AG10803 (cell line): ENCODE measurements at places on chromosomes 6 and 20.

- no peak for DNase-seq
These were observed 60.8 kb downstream of the TGM2 start for GRCh38 chr20:38104285-38104684.

DNA sequence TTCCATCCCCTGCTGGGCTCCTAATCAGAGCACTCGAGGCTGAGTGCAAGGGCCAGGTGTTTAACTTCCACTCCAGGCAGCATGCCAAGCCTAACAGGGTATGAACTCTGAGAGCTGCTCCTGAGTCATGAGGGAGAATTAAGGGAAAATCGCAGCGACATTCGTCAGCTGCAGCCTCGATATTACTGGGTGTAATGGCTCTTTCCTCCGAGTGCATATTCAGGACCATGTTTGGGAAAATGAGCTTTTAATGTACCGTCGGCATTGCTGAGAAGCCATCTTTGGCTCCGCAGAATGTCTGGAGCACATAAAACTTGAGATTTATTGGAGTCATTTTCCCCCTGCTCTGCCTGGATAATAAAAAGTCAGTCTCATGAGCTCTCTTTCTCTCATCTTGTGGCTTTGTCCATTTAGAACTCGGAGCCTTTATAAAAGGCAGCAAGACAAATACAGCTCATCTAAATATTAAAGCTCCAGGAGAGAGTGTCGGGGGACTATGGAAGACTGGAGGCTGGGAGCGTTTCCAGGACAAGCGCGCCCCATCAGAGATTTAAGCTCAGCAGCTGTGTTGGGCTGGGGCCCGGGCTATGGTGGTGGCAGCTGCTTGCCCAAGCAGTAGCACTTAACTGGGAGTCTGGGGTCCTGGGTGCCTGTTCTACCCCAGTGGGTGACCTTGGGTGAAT, 103.7 kb downstream of the TOX2 start:
- peak; percentile 79 for DNase-seq

- DNase-seq, result no peak
These were observed 641.1 kb downstream of the RNF144B start for GRCh38 chr6:19028201-19028600.

- DNase-seq, result no peak
These were observed 43.9 kb upstream of the NOL4L start for GRCh38 chr20:32628960-32629530.

GRCh38 chr20:25313593-25313992, 65.7 kb downstream of the PYGB start:
- no peak for DNase-seq

DNA sequence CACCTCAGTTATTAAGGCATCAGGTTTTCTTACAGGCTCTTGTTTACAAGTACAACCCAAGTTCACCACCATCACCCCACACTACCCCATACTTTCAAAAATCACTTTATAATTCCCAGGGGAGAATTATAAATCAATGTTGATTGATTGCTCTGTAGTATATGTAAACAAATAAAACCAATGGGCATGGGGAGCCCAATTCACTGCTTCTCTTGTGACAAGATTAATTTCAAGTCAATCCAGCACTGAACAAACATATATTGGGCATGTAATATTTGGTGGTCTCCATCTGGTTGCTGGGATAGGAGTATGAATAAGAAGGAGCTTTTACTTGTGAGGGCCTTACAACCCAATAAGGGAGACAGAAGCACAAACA, 95.8 kb downstream of the CLVS2 start:
- no peak for DNase-seq

GRCh38 chr6:25142506-25142905, 136.7 kb upstream of the CARMIL1 start:
- peak; percentile 3 for DNase-seq

DNA sequence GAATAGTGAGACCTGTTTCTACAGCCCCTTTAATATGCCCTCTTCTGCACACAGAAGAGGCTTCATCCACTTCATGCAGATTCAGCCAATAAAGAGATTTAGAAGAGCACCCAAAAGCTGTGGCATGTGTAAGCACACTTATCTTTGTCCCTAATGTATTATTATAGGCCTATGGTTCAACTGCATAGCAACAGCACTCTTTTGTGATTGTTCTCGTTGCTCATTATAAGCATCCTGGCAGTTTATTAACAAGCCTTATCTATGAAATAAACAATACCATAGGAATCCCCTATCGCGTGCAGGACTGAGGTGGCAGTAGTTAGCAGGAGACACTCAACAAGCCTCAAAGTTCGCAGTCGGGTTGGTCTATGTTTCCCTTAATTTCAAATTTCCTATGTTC, 138.5 kb upstream of the BEND6 start:
- no peak for DNase-seq

DNA sequence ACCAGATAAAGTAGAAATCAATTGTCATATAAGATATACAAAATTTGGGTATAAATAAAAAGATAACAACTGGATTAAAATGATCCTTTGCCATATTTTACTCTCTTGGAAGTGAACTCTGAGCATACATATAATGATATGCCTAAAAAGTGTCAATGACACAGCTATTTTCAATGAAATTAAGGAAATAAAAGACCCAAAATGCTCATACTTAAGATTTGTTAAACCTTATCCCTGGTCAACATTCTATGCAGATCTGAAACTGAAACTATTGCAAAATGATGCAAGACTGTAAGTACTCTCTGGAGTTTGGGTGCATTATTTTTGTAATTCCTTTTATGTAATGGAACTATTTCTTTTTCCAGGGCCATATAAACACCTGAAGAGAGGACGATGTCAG, 119.0 kb upstream of the SGK1 start:
- DNase-seq, result peak; percentile 41

DNA sequence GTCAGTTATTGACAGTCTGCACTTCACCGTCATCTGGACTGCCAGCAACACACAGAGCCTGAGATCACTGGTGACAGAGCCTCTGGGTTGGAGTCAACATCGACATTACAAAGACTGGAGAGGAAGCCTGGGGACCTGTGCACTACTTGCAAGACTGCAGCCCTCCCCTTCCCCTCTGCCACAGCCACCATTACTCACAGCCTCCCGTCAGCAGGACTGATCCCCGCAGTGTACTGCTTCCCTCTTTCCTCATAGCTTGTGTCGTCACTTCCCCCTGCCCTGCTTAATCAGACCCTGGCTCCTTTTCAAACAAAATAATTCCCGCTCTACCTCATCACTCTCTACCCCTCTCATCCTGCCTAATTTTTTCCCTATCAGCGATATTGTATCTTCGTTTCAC, 235.5 kb upstream of the KCNQ5 start:
- peak; percentile 3 for DNase-seq

DNA sequence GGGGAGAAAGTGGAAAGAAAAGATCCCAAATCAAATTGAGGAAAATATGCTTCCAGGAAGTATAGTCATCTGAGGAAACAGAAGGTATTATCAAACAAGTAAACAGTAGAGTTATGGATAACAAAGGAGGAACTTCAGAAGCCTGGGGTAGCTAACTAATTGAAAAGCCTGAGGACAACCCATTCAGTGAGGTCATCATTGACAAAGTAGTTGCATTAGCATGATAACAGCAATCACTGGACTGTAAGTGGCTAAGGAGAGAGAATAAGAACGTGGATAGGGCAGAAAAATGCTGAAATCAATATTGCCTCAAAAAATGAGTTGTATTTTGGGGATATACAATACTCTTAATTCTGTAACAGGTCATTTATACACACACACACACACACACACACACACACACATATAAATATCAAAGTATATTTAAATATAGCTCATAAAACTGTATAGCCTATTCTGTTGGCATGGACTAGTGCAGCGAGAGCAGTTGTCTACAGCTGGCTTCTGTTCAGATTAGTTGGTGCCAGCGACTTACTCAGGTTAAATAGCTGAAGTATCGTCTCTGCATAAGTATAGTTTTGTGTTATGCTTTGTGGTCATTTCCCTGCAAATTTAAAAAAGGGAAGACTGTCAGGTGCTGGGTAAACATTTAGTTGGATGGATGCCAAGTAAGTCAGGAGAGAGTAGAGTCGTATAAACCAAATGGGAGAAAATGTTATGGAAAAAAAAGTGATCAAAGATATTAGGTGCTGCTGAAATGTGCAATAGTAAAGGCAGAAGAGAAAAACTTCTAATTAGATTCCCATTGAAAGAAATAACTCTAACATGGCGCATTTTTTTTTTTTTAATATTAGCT, 33.8 kb upstream of the CTAGE9 start:
- DNase-seq, result no peak

DNA sequence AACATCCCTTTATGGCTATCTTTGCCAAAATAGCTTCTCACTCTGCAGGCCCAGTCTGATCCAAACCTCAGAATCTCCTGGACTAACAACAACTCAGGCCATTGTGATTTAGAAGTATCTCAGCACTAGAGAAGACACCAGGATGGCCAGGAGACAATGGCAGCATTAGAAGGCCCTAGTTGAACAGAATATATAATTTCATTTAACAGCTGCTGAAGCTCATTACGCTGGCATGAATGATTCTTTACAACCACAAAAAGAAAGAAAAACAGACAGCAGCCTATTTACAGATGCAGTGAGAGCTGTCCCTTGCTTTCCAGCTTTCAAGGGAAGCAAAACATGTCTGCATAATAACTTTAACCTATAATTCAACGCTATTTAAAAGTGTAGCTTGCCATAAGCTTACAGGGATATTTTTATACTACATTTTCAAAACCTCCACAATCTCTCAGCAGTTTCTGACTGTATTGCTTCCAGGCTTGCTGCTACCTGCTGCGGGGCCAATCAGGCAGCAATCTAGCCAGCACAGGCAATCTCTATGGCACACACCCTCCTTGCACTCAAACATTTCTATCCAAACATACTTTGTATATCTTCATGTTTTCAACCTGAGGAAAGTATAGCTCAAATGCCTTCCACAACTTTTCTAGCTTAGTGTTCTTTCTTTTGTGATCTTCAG, 107.3 kb downstream of the OGFRL1 start:
- no peak for DNase-seq

DNA sequence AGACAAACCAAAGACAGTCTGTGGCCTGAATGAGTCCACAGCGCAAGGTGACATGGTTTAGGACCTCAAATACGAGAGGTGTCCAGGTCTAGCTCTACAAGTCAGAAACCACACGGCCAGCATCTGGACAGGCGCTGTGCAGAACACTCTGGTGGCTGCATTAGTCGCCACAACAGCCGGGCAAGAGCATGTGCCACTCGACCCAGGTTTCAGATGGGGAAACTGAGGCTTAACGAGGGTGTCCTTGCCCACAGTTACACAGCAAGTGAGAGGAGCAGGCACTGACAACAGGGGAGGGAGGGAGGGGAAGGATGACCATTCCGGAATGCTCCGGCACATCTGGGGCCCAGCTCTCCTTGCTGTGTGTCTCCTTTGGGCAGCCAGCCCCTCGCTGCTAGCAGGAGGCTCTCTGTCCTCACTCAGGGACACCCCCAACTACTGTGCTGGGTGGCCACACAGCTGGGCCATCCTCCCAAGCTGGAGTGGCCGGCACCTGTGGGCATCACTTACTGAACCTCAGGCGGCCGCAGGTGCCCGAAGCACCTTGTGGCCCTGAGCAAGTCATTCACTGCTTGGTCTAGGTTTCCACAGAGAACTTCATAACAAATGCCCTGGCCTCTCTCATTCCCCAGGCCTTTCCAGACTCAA, 6.6 kb downstream of the DLL1 start:
- no peak for DNase-seq

DNA sequence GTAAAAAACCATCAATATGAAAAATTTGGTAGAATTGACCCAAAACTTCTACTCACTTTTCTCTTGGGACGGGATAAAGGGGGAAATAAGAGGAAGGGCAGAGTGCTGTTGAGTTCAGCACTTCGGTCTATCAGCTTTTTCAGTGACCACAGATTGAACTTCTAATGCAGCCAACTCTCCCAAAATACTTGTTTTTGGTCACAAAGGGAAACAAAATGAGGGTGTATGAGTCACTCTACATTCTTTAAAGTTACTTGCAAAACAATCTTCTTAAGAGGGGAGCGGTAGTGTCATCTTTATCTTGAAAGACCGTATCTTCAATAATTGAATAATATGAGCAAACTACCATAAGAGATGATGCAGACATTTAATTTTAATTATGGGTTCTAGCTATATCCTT, 661.3 kb downstream of the CD109 start:
- DNase-seq, result peak; percentile 60

DNA sequence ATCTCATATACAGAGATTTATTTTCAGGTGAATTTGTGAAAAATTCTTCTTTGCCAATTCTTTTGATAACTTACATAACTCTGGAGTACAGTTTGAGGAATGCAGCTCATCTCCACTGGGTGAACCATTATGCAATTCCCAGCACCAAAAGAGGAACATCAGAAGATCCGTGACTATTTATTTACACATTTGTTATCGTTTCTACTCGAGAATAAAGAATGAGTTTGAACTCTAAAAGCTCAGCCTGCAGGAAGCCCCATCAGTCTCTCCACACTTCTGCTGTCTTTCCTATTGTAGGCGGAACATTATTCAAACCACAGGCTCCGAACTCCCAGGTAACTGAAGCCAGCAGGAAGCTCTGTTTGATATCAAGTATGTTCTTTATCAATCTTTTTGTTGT, 95.9 kb upstream of the IFNGR1 start:
- peak; percentile 11 for DNase-seq

DNA sequence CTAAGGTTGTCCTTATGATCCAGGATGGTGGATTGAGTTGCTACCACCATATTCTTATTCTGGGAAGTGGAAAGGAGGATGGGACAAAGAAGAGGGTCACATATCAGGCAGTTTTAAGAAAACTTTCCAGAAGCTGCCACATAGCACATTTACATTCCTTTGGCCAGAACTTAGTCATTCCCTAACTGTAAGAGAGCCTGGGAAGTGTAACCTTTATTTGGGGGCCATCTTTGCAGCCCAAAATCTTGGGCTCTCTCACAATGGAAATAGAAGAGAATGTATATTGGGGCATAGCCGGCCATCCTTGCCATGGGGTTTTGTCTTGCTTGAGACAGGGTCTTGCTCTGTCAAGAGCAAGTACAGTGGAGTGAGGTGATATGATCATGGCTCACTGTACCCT, 8.4 kb downstream of the ZNF341 start:
- DNase-seq, result no peak

GRCh38 chr20:33373735-33374605, 27.3 kb downstream of the CDK5RAP1 start:
- DNase-seq, result peak; percentile 73

DNA sequence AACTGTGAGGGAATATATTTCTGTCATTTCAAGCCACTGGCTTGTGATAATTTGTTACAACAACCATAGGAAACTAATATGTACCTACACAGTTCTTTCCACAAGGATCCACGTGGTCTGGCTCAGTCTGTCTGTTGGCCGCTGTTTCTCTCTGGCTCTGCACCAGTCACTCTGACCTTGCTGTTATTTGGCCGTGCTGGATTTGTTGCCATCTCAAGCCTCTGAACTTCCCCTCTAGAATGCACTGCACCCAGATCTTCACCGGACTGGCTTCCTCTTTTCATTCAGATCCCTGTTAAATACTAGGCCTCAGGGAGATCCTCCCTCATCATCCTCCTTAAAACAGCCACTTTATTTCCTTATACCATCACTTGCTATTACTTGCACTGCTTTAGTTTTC, 446.8 kb downstream of the TFAP2B start:
- no peak for DNase-seq

DNA sequence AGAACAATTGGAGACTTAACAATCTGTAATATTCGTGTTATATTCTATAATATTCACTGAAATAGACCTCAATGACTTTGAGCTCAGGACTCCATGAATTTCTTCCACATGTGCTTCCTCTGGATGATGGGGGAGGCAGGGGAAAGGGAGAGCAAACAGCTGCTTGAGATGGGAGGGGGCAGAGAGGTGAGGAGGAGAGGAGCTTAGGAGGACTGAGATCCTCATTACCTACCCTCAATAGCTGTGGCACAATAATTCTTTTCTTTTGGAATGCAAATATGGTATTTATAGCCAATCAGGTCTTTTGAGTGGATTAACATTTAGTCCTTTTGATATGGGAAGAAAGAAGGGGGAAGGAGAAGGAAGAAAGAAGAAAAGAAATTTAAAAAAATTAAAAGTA, 64.1 kb upstream of the ZNF217 start:
- no peak for DNase-seq
